Epithelial cell of umbilical artery (primary cell): ENCODE measurements at places on chromosomes 4 and X. TPM values are rescaled to one million over a fixed set of nuclear protein-coding genes. Genes with fewer than 3 reads are reported as not detected.

CENPVL2 gene
- total RNA-seq: not detected in 2 replicates

AGTR2 gene
- not detected in 2 replicates for total RNA-seq

GRID2 gene
- total RNA-seq: not detected in 2 replicates

GYPA gene
- total RNA-seq: not detected in 2 replicates

BRS3 gene
- total RNA-seq: not detected in 2 replicates

ATP2B3 gene
- not detected in 2 replicates for total RNA-seq

C4orf51 gene
- not detected in 2 replicates for total RNA-seq

MAGEA2B gene
- total RNA-seq: not detected in 2 replicates

PORCN gene
- 3.5 and 5.8 TPM in 2 replicates for total RNA-seq

TMEM35A gene
- 6.1 and 6.5 TPM in 2 replicates for total RNA-seq

CT45A5 gene
- total RNA-seq: not detected in 2 replicates

RRH gene
- not detected in 2 replicates for total RNA-seq

PPP1R3F gene
- 1.9 and 2.9 TPM in 2 replicates for total RNA-seq

CYSLTR1 gene
- not detected in 2 replicates for total RNA-seq
